PC-9 (cell line): ENCODE measurements at places on chromosomes 1 and 21.

- DNase-seq: no peak
Measured at GRCh38 chr21:43926196-43926595, 61.2 kb downstream of the AGPAT3 start.

GRCh38 chr1:111603979-111604378 is 15.6 kb upstream of the RAP1A start:
- DNase-seq: no peak

DNA sequence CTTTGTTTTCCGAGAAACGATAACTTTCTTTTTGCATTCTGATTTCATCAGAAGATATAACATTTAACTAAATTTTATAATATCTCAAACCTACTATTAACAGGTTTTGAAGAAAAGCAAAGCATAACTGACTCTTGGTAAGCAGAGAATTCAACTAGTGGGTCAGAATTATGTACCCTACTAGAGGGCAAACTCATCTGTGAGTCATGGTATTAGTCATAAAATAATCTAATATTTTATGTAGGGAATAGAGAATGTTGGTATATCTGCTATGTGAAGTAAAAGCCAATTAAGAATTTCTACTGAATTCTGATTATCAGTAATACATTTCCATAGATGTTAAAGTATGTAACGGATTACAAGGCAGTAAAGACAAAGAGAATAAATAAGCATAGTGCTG is 56.8 kb downstream of the USP1 start:
- no peak for DNase-seq

- DNase-seq: no peak
Measured at GRCh38 chr1:30465096-30465495, 258.3 kb downstream of the MATN1 start.

- DNase-seq: no peak
Measured at GRCh38 chr1:33327587-33328325, 6.9 kb upstream of the A3GALT2 start.

DNA sequence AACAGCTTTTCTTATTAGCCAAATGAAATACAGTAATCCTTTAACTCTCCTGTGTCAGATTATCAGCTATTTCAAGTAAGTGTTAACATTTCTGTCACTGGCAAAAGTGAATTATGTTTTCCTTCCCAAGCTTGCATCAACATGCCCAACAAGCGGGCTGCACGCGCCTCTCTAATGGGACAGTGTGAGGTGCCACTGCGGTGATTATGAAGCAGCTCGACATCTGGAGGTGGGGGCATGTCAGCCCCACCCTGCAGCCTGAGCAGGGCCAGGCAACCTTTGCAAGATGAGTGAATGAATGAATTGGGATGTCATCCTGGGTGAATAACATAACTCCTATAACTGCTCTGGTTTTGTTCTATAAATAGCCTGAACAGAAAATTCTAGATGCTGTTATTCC is 301.4 kb downstream of the ZNF326 start:
- DNase-seq: no peak

GRCh38 chr1:109275706-109276345 is 7.1 kb downstream of the PSRC1 start:
- no peak for DNase-seq
